CD4-positive, alpha-beta T cell treated with Interleukin-21 for 1 hour (primary cell): ENCODE measurements at places on chromosomes 5 and 9.

- no peak for DNase-seq
These were observed 84.6 kb downstream of the PCSK5 start for GRCh38 chr9:75975071-75975470.

DNA sequence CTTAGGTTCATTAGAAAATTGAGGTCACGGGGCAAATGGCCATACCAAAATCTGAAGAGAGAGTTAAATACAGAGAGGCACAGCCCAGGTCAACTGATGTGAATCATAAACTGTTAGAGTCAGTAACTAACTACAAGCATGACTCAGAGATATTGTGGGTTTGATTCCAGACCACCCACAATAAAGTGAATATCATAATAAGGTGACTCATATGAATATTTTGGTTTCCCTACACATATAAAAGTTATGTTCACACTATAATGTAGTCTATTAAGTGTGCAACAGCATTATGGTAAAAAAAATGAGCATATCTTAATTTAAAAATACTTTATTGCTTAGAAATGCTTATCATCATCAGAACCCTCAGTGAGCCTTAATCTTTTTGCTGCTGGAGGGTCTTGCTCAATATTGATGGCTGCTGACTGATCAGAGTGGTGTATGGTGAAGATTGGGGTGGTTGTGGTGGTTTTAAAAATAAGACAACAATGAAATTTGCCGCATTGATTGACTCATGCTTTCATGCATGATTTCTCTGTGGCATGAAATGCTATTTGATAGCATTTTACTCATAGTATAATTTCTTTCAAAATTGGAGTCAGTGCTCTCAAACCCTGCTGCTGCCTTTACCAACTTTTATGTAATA, 53.1 kb upstream of the EDIL3 start:
- DNase-seq = no peak

DNA sequence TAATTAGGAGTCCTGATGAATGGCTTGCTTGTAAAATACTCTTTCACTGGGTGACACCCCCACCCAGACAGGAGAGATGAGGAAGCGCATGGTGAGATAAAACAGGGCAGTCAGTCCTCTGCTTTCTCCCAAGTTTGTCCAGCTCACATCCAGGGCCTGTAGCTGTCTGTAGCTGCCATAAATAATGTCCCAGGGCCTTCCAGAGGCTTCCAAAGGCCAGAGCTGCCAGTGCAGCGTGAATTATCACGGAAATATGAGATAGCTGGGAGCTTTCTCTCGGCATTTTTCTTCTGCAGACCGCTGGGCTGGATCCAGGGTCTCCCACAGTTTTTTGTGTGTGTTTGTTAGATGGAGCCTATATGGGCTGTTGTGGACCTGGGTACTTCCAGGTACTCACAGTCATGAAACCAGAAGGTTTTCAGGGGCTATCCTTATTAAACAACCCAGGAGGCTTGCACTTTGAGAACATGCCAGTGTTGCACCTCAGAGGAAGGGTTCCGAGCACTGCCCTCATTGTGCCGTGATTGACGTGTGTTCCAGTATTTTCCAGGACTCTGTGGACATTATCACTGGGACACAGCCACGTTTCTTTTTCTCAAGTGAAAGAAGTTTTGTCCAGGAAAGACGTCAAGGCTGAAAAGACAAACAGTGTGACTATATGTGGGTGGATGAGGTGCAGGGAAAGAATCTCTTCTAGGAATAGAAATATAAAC, 117.5 kb downstream of the FGF1 start:
- no peak for DNase-seq

GRCh38 chr5:73351593-73351992, 97.0 kb downstream of the FOXD1 start:
- DNase-seq = no peak

GRCh38 chr9:4116071-4116581, 183.7 kb downstream of the GLIS3 start:
- no peak for DNase-seq

- DNase-seq = no peak
These were observed 165.0 kb upstream of the GLRA1 start for GRCh38 chr5:152089644-152090043.

- DNase-seq = no peak
These were observed 80.8 kb downstream of the MAPKAP1 start for GRCh38 chr9:125626187-125626586.

GRCh38 chr5:58314356-58315210, 145.3 kb downstream of the PLK2 start:
- no peak for DNase-seq

- no peak for DNase-seq
These were observed 1829.9 kb downstream of the EFNA5 start for GRCh38 chr5:105840800-105841199.

GRCh38 chr5:132485641-132486317, 4.8 kb downstream of the IRF1 start:
- DNase-seq = peak; percentile 32

DNA sequence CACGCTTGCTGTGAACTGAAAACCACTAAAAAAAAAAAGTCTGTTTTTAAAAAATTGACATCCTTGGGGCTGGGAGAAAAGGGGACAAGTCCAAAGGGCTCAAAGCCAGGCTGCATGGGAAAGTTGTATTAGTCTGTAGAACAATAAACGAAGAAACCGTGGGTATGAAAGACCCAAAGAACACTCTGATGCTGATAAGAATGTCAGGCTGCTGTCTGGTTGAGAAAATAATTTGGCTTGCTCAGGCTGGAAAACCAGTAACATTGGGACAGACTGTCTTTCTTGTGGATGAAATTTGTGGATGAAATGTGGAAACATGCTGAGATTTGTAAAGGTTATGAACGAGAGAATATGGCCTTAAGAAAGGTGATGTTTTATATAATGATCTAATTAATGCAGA, 68.5 kb upstream of the HSPB3 start:
- no peak for DNase-seq

GRCh38 chr5:34826347-34826746, 12.6 kb upstream of the TTC23L start:
- DNase-seq = no peak

DNA sequence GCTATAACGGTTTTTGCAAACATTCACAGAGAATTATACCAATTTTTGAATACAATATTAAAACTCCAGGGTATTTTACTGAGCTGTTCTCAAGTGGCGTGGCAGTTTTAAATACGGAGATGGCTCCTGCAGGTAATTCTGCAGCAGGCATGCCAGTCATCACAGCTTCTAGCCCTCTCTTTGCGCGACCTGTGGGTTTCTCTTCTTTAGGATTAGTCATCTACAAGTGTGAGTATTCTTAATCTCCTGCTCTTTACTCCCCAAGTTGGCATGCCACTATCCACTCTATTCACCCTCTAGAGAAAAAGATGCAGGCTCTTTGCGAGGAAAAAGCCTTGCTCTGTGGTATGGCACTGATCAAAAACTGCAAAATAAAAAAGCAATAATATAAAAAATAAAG, 43.9 kb downstream of the ANKRD31 start:
- no peak for DNase-seq

- DNase-seq = no peak
These were observed 360.4 kb upstream of the ACTBL2 start for GRCh38 chr5:57843059-57843367.

DNA sequence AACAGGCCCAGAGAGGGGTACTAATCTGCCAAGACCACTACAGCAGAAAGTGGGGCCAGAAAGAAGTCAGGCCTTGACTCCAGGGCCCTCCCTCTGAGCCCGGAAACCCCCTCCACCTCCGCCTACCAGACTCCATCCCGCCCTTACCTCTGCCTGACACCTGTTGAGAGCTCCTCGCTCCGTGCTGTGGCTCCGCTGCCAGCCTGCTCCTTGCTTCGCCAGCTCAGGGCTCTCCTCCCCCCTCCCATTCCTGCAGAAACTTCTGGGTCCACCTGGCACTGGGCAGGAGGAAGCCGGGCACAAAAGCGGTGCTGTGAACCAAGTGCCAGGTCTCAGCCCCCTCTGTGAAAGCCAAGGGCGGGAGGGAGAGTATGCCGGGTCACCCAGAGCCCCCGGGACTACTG, 6.4 kb upstream of the ST6GALNAC6 start:
- peak; percentile 80 for DNase-seq

- no peak for DNase-seq
These were observed 15.8 kb downstream of the CLPTM1L start for GRCh38 chr5:1329111-1329579.

- DNase-seq = no peak
These were observed 12.9 kb downstream of the MTRR start for GRCh38 chr5:7881816-7882215.

DNA sequence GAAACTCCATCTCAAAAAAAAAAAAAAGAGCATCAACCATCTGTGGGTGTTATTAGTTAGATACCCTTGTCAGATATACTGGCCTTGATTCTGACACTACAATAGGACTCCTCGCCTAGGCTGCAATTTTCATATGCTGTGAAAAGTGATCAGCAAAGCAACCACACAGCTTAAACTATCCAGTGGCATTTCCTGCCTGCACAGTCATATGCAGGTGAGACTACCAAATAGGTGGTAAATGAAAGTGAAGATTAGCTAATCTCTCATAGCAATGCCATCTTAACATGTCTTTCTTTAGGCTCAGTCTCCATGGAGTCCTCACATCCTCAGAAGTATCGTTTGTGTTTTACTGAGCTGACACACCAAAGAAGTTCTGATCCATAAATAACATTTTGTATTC, 40.8 kb downstream of the GRAMD2B start:
- DNase-seq = peak; percentile 9

DNA sequence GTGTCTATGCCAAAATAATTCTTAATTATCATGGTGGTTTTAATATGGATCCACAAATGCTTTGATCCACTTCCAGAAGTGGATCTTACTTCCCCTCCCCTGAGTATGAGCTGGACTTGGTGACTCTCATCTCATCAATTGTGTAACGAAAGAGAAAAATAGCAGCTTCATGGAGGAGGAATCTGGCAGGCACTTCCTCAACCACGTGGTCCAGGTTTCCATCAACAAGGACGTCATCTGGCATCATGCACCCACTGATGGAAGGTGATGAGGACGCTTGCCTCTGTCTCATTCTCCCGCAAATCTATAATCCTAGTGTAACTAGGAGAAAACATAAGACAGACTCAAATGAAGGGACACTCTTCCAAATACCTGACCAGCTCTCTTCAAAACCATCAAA, 54.6 kb upstream of the S1PR3 start:
- no peak for DNase-seq

DNA sequence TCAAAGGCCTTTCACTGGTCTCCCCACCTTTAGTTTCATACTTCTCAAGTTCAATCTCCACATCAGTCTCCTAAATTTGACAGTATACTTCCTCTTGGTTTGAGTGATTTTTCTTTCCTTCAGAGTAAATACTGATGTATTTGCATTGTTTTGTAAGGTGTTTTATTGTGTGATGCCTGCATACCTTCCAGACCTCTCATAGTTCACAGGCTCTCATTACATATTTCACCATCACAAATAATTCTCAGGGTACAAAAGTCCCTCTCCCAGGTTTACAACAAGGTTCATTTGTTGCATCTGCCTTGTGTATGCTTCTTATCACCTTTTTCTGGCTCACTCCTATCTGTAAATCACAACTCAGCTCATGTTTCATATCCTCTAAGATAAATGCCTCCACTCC, 22.2 kb upstream of the TUSC1 start:
- DNase-seq = no peak

DNA sequence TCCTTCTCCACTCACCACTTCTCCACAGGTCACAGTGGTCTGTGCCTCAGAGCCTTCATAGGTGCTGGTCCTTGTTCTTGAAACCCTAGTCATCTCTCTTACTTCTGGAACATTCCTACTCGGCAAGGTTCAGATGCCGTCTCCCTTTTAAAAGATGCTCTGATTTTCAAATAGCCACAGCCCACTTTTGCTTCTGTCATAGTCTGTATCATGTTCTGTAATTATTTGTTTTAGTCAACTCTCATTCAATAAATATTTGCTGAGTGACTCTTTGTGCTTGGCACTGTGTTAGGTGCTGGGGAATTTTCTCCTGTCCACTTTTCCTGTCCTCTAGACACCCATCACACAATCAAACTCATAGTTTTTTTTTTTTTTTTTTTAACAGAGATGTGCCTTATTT, 181.3 kb upstream of the IL12B start:
- no peak for DNase-seq

DNA sequence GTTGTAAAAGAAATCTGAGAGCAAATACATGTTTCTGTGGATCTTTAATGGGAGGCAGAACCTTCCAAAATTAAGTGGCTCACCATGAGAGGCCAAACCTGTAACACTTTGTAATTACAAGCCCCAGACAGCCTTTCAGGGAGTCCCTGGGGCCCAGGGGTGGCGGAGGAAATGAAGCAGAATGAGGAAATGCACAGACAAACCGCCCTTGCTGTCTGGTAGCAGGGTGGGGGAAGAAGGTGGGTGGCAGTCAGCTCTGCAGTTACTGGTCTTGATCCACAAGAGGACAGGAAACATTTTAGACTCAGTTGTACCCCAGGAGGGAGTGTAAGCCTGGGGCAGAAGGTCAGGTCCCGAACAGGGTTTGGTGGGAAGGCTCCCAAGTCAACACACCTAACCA, 6.5 kb downstream of the ARL14EPL start:
- peak; percentile 2 for DNase-seq

DNA sequence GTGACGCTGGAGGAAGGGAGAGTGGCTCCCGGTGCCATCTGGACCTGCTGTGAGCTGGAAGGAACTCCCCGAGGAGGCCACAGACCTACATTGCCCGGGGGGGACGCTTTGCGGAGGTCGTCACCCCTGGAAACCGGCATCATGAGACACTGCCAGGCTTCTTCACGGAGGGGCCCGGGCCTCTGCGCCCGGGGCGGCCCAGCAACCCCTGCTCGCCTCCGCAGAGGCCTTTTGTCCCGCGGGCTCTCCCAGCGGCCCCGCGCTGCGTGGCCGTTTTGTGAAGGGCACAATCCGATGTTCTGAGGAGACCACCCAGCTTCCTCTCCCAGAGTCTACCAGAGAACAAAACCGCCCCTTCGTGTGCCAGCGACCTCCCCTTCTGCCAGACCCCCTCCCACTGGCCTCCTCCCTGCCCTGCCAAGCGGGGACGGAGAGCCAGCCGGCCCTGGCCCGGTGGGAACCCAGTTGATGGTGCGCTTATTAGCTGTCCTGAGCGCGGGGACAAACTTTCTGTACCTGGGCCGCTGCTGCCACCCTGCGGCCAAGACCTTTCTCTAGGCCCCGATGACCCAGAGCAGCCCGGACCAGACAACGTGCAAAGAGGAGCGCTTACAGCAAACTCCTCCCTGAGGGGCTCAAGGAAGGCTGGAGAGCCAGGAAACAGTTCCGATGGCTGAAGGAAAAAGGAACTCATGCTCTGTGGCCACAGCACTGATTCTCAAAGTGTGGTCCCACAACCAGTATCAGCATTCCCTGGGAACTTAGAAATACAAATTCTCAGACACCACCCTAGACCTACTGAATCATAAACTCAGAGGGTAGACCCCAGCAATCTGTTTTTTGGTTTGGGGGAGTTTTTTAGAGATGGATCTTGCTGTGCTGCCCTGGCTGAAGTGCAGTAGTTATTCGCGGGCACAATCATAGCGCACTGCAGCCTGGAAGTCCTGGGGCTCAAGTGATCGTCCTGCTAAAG, 86.7 kb downstream of the SLC1A3 start:
- peak; percentile 14 for DNase-seq

GRCh38 chr5:172769616-172770373, 1.2 kb downstream of the DUSP1 start:
- peak; percentile 60 for DNase-seq

GRCh38 chr5:106269252-106269843, 1401.4 kb downstream of the EFNA5 start:
- DNase-seq = no peak

GRCh38 chr9:36817160-36817834, 216.8 kb downstream of the PAX5 start:
- no peak for DNase-seq

- no peak for DNase-seq
These were observed 26.1 kb downstream of the MAP1B start for GRCh38 chr5:72133212-72133990.
